EL (cell line): ENCODE measurements at places on chromosomes 1 and 21.

DNA sequence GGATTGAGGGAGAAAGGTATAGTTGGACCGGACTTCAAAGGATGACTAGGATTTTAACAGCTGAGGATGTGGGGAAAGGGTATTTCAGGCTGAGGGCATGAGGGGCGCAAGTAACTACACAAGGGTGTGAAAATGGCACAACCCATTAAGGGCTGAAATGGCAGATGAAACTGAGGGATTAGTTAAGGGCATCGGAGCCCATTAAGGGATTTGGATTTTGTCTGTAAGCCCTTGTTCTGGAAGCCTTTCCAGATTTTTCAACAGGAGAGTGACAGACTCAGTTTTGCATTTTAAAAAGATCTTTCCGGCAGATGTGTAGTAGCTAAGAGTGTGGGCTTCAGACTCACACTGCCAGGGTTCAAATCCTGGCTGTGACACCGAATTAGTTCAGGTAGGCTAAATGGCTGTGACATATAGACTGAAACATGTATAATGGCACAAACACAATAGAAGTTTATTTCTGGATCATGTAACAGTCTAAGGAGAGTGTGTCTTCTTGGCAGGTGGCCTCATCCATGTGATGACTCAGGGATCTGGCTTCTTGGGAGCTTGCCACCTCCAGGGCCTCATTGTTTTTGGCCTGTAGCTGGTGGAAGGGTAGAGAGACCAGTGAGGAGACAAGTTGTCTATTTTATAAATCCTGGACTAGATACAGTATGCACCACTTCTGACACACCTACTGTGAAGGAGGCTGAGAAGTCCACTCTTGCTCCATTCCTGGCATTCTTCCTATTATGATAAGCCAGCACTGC lies 49.6 kb downstream of the UBE2T start:
- DNase-seq: peak; percentile 82

- no peak for DNase-seq
Observed at GRCh38 chr1:244394826-244395765, 56.6 kb downstream of the ADSS2 start.

GRCh38 chr1:23657659-23658275 lies 33.8 kb upstream of the RPL11 start:
- peak; percentile 65 for DNase-seq

- no peak for DNase-seq
Observed at GRCh38 chr1:184021728-184022127, 15.8 kb downstream of the COLGALT2 start.

- no peak for DNase-seq
Observed at GRCh38 chr21:25396135-25396711, 211.1 kb downstream of the MRPL39 start.
